ENCODE measurements at places on chromosomes 6 and 20.

GRCh38 chr20:51994751-51995417 is 192.6 kb upstream of the SALL4 start:
- no peak for DNase-seq

- DNase-seq, result no peak
Measured at GRCh38 chr6:39577446-39578165, 147.6 kb downstream of the KIF6 start.

DNA sequence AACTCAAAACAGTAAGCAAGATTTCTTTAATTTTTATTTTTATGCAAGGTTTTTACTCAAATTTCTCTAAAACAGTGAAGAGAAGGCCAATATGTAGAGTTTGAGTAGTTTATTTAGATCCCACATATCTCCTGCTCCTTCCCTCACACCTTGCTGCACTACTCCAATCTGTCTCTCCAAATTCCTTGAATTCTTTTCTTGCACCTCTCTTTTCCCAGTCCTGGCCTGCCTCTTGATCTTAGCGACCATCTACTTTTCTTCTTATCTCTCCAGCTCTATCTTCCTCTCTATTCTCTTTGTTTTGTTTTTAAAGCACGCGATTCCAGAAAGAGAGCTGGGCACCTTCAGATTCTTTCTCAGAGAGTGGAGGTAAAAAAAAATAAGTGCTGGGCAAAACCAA is 86.7 kb upstream of the KCNQ5 start:
- DNase-seq, result no peak

- no peak for DNase-seq
Measured at GRCh38 chr20:24587384-24588046, 118.1 kb downstream of the SYNDIG1 start.

DNA sequence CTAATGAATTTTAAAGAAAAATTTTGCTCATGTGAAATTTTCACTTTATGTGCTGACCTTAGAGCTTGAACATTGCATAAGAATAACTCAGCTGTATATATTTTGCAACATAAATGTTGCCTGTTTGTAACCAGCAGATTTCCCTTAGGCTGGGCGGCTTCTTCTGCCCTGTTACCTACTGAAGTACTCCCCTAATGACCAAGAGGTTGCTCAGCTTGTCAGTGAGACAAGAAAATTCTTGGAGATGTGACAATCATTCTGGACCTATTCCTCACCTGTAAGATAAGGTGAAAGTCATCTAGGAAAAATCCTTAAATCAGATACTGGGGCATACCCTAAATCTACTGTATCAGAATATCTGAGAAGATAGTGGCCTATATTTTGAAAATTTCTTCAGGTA is 1061.7 kb downstream of the KIF16B start:
- DNase-seq, result no peak

DNA sequence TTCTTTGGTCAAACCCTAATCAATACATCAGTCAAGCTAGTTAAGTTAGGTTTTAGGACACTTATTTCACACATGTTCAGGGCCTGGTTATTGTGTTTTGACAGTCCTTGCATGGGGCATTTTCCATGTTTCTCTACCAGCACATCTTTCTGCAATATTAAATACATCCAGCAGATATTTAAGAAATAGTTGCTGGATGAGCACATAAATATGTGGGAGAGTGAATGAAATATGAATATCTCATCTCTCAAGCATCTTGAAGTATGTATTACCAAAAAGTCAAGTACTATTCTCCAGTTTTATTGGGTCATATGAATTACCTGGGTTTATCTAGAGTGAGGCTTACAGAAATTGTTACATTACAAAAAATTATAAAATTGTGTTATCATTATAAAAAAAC is 621.9 kb upstream of the GJE1 start:
- DNase-seq, result no peak

DNA sequence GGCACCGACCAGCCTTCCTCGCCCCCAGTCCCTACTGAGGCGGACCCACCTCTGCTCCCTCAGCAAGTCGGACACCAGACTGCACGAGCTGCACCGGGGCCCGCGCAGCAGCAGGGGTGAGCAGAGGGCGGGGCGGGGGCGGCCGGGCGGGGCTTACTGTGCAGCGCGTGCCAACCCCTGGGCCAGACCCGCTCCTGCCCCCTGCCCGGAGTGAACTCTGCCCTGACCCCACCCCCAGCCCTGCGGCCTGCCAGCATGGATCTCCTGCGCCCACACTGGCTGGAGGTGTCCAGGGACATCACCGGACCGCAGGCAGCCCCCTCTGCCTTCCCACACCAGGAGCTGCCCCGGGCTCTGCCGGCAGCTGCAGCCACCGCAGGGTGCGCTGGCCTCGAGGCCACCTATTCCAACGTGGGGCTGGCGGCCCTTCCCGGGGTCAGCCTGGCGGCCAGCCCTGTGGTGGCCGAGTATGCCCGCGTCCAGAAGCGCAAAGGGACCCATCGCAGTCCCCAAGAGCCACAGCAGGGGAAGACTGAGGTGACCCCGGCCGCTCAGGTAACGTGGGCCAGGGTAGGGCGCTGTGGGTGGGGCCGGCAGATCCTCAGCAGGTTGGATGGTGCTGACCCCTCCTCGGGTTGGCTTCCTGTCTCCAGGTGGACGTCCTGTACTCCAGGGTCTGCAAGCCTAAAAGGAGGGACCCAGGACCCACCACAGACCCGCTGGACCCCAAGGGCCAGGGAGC is 1.5 kb upstream of the SLC2A4RG start:
- DNase-seq, result no peak

GRCh38 chr6:85126485-85127167 is 323.3 kb upstream of the NT5E start:
- peak; percentile 68 for DNase-seq

GRCh38 chr20:6040958-6041807 is 12.7 kb downstream of the LRRN4 start:
- no peak for DNase-seq

DNA sequence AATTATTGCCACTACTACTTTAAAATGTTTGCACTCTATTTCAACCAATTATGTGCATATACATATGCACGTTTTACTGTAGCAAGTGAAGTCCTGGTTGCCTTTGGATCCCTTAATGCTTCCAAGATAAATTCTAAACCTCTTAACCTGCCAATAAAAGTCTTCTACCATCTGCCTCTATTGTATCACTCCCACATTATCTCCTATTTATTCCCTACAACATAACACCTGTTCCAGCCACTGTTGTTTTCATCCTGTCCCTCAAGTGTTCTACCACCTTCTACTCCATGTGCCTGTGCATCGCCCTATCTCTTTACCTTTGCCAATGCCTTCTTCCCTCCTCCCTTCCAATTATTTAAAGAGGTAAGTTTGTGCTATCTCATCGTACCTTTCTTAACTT is 499.0 kb upstream of the RNF217 start:
- no peak for DNase-seq

- no peak for DNase-seq
Measured at GRCh38 chr6:32845384-32845884, 1.6 kb upstream of the PSMB8 start.

DNA sequence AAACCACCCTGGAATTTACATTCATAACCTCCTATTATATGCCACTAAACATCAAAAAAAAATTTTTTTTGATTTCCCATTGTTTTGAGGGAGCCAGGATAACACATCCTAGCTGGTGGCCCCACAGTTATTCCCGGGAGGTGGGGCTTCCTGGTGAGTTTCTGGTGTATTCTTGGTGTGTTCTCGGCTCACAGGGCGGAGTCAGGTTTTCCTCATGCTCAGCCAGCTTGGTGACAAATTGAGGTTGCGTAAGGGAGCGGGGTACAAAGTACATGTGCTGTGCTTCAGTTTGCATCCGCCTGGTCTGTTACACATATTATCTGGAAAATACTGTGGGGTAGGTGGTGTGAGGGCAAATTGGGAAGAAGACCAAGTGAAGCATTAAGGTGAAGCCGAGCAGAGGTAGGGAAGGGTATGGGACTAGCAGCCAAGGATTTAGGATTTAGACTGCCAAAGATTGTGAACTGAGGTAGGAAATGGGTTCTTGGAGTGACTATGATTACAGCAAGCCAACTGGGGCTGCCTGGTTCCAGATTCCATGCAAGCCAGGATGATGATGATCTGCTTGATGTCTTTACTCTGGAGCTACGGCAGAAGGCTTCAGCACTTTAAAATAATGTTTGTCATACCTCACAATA is 46.2 kb upstream of the EEF1A1 start:
- peak; percentile 75 for DNase-seq
